MCF 10A (cell line): ENCODE measurements at places on chromosomes 11 and 22.

- no peaks in the 10 kb centered on the region for H3K27me3 ChIP-seq
- no peaks in the 10 kb centered on the region for H3K36me3 ChIP-seq
- H3K4me3 ChIP-seq: no peak overlapping the region
Measured at GRCh38 chr22:48741540-48741939, 1086.1 kb downstream of the BRD1 start.

GRCh38 chr11:23856654-23857053, 640.2 kb upstream of the LUZP2 start:
- peaks cover 6% of the 10 kb centered on the region for H3K4me1 ChIP-seq
- no peak overlapping the region for H3K27ac ChIP-seq
- DNase-seq: peak; percentile 66
- no peaks in the 10 kb centered on the region for H3K36me3 ChIP-seq

DNA sequence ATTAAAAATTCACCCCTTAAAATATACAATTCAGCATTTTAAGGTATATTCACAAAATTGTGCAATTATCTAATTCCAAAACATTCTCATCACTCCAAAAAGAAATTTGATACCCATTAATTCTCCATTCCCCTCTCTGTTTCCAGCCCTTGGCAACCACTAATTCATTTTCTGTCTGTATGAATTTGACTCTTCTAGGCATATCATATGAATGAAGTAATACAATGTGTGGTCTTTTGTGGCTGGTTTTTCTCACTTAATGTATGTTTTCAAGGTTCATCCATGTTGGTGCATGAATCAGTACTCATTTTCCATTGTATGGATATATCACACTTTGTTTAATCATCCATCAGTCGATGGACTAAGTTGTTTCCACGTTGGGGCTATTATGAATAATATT, 29.0 kb upstream of the ACCSL start:
- H3K27me3 ChIP-seq: peaks cover 17% of the 10 kb centered on the region
- H3K4me3 ChIP-seq: no peak overlapping the region

- no peak overlapping the region for H3K27ac ChIP-seq
- no peak overlapping the region for H3K4me3 ChIP-seq
- H3K4me1 ChIP-seq: peaks cover 6% of the 10 kb centered on the region
- no peaks in the 10 kb centered on the region for H3K27me3 ChIP-seq
- no peak for DNase-seq
Measured at GRCh38 chr22:38531251-38531938, 25.3 kb upstream of the DDX17 start.

- no peaks in the 10 kb centered on the region for H3K4me1 ChIP-seq
- no peaks in the 10 kb centered on the region for H3K36me3 ChIP-seq
- peaks cover 24% of the 10 kb centered on the region for H3K27me3 ChIP-seq
- no peak within 1 kb of the TSS for H3K27ac ChIP-seq
Measured at GRCh38 chr11:57536947-57537619, at the start of gene SMTNL1. TSS of gene SMTNL1 (plus strand) at chr11:57537595. CDS start at chr11:57542643, 5,048 bp downstream.

- peak; percentile 45 for DNase-seq
- H3K27me3 ChIP-seq: no peaks in the 10 kb centered on the region
- H3K4me1 ChIP-seq: no peaks in the 10 kb centered on the region
- no peak overlapping the region for H3K27ac ChIP-seq
Measured at GRCh38 chr22:32904044-32904443, 102.5 kb downstream of the TIMP3 start.

GRCh38 chr11:71342116-71342515, 89.7 kb upstream of the SHANK2 start:
- H3K4me1 ChIP-seq: no peaks in the 10 kb centered on the region
- peak; percentile 30 for DNase-seq
- peaks cover 10% of the 10 kb centered on the region for H3K27me3 ChIP-seq
- H3K27ac ChIP-seq: no peak overlapping the region
- no peaks in the 10 kb centered on the region for H3K36me3 ChIP-seq

DNA sequence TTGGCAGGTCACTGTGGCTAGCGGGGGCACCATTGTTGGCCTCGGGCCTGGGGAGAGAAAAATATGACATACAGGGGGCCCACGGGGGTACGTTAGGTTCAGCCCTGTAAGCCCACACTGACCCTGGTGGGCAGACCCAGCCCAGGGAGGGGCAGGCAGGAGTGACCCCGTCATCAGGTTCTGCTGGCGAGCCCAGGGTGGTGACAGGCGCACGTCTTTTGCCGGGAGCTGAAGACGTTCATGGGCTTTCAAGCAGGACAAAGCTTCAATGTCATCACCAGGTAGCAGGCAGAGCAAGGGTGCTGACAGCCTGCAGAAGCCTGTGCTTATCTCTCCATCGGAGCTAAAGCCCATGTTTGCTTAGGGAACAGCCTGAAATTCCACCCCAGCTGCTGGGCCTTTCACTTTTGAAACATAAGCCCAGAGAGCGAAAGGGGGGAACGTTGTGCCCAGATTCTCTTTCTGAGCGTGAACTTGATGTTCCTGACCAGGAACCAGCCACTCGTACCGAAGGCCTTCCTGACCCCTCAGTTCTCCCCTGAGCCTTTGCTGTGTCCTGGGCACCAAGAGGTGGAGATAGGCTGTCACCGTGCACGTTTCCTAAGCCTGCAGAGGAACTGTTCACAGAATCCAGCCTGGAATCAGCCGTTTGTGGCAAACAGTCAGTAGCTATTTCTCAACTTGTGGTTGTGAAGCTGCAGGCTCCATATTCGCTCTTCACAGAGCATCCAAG, 74.0 kb upstream of the ATXN10 start:
- H3K36me3 ChIP-seq: peaks cover 25% of the 10 kb centered on the region
- peaks cover 5% of the 10 kb centered on the region for H3K4me1 ChIP-seq
- H3K27ac ChIP-seq: no peak overlapping the region
- no peak overlapping the region for H3K4me3 ChIP-seq
- no peaks in the 10 kb centered on the region for H3K27me3 ChIP-seq
- DNase-seq: no peak

DNA sequence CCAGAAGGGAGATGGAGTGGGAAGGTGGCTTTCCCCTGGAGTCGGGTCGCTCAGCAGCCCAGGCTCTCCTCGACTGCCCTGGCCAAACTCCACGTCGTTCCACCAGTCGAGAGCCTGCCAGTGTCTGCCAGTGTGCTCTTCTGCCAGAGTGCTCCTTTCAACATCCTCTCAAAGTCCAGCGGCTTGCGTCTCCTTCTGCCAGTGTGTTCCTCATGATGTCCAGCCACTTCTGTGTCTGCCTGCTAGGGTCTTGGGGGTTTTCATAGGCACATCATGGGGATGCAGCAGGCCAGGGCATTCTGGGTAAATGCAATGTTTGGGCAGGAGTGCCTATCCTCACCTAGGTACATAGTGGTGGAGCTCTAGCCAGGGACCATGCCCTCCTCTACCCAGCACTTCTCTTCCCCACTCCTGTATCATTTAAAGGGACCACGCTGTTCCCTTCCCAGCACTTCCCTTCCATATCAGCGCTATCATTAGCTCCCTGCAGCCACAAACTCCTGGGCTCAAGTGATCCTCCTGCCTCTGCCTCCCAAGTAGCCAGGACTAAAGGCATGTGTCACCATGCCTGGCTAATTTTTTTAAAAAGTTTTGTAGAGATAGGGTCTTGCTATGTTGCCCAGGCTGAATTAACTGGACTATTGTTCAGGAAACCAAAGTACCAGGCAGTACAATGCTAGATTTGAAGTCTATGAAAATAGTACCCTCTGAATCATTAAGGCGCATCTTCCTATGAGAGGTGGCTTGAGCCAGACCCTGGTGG, 62.9 kb upstream of the CLDN5 start:
- H3K27ac ChIP-seq: no peak overlapping the region
- H3K4me3 ChIP-seq: no peak overlapping the region
- DNase-seq: no peak

DNA sequence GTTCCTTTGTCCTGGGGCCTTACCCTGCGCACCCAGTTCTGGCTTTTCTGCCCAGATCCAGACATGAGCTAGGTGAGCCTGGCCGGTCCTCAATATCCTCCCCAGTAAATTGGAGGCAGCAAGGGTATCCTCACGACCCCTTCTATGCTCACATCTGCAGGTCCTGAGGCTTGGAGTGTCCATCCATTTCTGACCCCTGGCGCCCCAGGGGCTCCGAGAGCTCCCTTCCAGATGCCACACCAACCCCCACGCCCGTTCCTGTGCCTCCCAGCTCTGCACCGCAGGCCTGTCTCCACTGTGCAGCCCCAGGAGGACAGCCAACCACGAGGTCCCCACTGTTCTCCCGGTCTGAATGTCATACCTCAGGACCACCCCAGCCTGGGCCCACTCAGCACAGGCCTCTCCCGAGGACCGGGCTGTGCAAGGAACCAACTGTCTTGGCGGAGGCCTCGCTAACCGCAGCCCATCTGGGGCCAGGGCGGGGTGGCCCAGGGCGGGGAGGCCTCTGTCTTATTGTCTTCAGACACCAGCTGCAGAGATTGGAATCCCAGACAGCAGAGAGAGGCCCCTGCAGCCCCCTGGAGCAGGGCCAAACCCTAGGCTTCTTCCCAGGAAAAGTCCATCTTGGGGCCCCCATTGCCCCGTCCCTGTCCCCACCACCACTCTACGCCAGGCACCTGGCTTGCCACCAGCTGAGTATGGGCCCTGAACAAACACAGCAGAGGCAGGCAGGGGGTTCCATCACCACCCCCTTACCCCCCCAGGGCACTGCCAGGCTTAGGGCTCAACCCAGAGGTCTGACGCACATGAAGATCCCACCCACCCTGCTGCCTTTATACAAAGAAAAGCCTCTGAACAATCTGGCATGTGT, 39.3 kb downstream of the ALX4 start:
- no peaks in the 10 kb centered on the region for H3K4me1 ChIP-seq
- no peak overlapping the region for H3K4me3 ChIP-seq
- H3K36me3 ChIP-seq: no peaks in the 10 kb centered on the region
- H3K27me3 ChIP-seq: no peaks in the 10 kb centered on the region
- DNase-seq: no peak

GRCh38 chr11:64996710-64997380, at the start of gene BATF2:
TSS of gene BATF2 (minus strand) at chr11:64996971. CDS start at chr11:64996914, 57 bp downstream.
- H3K27me3 ChIP-seq: no peaks in the 10 kb centered on the region
- peak; percentile 70 for DNase-seq
- no peaks in the 10 kb centered on the region for H3K36me3 ChIP-seq
- H3K27ac ChIP-seq: no peak within 1 kb of the TSS

DNA sequence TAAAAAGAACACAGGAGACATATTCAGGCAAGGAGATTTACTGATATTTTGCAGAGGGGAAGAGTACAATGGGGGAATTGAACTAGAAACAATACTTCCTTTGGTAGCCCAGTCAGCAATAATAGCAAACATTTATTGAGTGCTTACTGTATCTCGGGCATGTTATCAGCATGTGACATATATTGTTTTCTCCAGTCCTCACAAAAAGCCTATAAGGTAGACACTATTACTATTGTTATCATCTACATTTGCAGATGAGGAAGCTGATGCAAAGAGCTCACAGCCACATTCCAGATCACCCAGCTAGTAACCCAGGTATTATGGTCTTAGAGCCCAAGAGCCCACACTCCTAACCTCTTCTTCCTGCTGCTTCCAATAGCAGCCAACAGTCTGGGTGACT, 27.9 kb downstream of the NAV2 start:
- H3K27ac ChIP-seq: no peak overlapping the region
- peaks cover 15% of the 10 kb centered on the region for H3K4me1 ChIP-seq
- DNase-seq: no peak
- H3K4me3 ChIP-seq: no peak overlapping the region
- no peaks in the 10 kb centered on the region for H3K36me3 ChIP-seq

DNA sequence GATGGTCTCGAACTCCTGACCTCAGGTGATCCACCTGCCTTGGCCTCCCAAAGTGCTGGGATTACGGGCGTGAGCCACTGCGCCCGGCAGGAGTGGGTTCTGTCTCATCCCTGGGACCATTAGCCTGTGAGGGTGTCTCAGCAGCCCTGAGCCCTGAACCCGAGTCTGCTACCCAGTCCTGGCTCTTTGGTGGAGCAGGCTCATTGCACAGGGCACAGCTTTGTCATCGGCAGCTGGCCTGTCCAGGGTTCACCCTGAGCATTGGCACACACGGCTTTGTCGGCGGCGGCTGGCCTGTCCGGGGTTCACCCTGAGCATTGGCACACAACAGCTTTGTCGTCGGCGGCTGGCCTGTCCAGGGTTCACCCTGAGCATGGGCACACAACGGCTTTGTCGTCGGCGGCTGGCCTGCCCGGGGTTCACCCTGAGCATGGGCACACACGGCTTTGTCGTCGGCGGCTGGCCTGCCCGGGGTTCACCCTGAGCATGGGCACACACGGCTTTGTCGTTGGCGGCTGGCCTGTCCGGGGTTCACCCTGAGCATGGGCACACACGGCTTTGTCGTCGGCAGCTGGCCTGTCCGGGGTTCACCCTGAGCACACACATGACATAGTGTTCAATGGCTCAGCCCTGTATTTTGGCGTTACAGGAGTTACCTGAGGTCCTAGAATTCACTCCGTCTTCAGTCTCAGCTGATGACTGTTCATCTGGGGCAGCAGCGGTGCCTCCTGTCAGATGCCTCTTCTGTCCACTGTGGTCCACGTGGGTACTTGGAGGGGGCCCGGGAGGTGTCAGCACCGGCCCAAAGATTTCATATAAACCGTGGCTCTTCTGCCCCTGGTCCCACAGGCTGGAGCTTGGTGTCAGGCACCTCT, 1082.5 kb downstream of the BRD1 start:
- H3K4me1 ChIP-seq: no peaks in the 10 kb centered on the region
- H3K36me3 ChIP-seq: no peaks in the 10 kb centered on the region
- no peak overlapping the region for H3K27ac ChIP-seq
- H3K27me3 ChIP-seq: no peaks in the 10 kb centered on the region
- DNase-seq: no peak

GRCh38 chr11:81092522-81092921, 1641.1 kb downstream of the FAM181B start:
- no peaks in the 10 kb centered on the region for H3K4me1 ChIP-seq
- H3K27ac ChIP-seq: no peak overlapping the region
- no peak for DNase-seq

DNA sequence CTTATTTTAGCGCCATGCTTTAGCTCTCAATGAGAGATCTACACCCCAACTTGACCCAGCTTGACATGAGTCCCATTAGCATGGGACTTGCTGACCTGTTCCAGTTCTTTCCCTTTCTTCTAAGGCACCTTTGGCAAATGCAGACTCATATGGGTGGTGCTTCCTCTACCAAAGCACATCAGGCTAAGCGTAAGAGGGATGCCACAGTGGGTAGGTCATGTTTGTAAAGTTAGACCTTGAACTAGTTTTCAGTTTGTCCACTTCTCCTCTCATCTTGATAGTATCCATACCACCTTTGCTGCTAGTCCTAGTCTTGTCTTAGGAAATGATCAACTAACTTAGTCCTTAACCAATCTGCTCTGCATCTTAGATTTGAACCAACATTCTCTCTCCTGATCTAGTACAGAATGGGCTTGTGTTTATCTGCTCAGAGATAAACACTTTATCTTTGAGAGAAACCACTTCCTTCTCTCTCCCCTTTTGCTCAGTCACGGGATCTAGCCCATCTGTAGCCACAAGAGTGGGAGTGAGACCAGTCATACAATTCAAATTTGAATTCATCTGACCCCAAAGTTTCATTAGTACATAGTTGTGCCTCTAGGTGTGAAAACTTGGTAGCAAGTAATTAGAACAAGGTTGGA, 72.1 kb upstream of the CD44 start:
- no peak overlapping the region for H3K27ac ChIP-seq
- H3K4me1 ChIP-seq: no peaks in the 10 kb centered on the region
- H3K4me3 ChIP-seq: no peak overlapping the region
- no peaks in the 10 kb centered on the region for H3K27me3 ChIP-seq
- peaks cover 6% of the 10 kb centered on the region for H3K36me3 ChIP-seq
- no peak for DNase-seq
